ENCODE measurements at places on chromosomes 2 and 18.

DNA sequence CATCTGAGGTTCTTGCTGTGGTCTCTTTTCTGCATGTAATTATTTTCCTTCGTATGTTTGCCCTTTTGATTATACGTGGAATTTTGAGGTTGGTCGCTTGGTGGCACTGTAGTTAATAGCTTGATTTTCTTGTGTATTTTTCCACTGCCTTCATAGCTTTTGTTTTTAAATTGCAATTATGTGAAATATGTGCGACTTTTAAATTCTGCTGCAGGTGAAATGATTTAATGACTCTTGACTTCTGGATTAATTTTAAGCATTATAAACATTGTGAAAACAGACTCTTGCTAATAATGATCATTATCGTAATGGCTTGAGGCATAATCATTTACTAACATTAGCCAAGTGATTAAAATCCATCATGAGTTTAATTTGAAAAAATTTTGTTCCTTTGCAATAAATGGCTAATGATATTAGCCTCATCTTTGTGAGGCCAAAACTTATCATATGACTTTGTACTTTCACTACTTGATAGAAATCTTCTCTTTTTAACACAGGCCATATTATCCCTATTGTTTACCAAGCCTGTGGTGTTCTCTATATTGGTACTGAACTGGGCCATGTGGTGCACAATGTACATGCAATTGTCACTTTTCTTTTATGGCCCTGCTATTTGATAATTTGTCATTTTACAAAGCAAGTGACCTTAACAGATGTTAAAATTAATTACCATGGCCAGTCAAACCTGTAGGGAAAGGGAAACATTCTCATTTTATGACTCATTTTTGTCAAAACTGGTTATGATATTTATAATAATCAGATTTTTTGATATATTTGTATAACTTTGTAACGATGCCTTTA, 62.8 kb upstream of the NEUROD1 start:
- DNase-seq: peak; percentile 56

DNA sequence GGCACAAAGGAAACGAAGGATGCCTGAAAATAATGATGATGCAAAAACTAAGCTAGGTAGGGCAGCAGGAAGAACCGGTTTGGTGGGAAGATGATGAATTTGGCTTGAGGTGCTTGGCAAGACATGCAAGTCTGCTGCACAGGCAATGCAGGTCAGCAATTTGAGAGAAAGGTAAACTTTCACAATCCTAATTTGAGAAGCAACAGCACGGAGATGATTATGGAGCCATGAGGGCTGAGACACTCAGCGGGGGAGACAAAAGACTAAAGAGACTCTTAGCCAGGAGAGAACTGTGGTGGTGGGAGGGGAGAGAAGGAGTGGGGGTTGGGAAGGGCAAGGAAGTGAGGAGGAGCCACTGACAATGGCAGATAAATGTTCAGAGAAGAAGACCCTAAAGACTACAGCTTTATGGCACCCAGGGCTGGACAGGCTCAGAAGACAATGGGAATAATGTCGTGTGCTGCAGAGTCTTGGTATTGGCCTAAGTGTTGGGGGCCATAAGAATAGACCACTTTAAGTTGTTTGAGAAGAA, 19.4 kb upstream of the RNF149 start:
- no peak for DNase-seq

DNA sequence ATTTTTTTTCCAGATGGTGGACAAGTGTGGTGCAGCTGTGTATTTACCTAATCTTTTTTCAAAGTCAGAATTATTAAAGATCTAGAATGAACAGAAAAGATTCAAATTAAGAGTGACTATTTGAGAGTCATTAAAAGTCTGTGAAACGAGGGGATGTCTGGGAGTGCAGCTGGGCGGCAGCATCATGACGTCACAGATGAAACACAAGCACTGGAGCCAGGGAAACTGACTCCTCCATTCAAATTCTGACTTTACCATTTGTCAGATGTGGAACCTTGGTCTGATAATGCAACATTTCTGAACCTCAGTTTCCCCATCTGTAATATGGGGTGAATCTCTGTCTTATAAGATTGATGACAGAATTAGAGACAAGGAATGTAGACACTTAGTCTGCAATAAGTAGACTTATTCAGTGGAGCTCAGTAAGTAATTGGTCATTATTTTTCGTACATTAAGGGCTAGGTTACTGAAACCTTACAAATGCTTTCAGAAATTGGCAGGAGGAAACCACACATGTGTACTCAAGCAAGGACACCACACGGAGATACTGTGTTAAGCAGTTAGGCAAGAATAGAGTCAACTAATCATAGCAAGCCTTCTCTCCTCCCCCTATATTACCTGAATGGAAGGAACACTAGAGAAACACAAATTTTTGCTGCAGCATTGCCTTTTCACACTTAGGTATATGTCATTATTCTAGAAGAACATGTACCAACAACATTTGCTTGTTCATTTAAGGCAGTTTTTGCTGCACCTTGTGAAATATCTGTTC, 27.8 kb upstream of the CXXC1 start:
- DNase-seq: no peak

DNA sequence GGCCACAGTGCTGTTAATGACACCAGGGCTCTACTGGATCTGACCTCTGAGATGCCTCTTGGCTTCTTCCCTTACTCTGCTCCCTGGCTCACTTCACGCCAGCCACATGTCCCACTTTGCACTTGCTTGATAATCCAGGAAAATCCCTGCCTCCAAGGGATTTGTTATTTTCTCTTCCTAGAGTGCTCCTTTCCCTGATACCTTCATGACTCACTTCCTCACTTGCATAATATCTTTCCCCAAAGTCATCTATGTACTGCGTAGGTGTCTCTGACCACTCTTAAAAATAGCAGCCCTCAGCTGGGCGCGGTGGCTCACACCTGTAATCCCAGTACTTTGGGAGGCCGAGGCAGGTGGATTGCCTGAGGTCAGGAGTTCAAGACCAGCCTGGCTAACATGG, 572.3 kb downstream of the PLCL1 start:
- DNase-seq: no peak

GRCh38 chr18:13260197-13260934, 41.8 kb downstream of the LDLRAD4 start:
- DNase-seq: no peak

DNA sequence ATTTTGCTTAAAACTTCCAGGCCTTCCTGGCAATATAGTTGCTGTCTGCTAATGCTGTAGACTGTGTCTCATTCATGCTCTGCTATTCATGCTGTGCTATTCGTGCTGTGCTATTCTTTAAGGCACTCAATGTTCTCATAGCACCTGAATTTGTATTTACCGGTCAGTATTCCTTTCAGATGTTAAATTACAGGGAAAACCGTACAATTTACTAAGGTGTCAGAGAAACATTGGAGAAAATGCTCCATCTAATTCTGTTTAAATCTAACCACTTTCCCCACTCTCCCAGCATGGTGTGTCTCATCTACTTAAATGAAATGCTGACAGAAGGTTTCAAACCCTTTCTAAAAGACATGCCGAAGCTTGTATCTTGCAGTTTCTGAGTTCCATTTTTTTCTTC, 25.0 kb downstream of the FAM171B start:
- DNase-seq: no peak

DNA sequence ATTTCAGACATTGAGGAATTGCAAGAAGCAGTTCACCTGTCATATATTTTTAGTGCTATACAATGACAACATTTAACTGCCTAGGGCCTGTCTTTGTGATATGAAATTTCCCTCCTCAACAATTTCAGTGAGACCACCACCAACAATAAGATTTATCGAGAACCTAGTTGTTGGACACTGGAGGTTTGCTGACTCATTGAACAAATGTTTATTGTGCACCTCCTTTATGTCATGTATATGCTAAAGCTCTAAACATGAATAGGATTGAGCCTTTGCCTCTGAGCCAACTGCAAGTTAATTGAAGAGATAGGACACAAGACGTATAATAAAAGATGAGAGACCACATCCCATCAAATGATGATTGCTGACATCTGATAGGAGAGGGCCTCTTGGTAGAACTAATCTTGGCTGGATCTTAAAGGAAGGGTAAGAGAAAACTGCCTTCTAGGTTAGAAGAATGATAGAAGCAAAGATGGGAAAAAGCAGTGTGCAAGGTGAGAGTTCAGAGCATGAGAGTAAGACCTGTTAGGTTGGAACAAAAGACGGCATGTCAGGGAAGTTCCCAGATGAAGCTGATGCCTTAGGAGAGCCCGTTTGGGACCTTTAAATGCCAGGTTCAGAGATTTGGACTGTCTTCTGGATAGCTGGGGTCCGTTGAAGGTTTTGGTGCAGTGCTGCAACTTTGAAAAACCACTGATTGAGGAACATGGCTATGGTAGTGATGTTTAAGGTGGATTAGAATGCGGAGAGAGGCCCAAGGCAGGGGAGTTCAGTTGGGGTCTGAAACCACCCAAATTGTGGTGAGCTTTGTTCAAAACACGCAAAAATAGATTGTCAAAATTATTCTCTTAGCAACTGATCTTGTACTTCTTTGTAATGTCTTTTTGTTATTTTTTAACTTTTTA, 133.0 kb upstream of the EML6 start:
- DNase-seq: no peak

Measured in activated CD4-positive, alpha-beta T cell treated with anti-CD3 and anti-CD28 coated beads for 36 hours (primary cell).